ENCODE measurements at places on chromosomes 12 and 14.

- DNase-seq, result no peak
Observed at GRCh38 chr12:43951286-43951685, 115.4 kb downstream of the TMEM117 start.

- no peak for DNase-seq
Observed at GRCh38 chr14:23638414-23639047, 2.4 kb downstream of the DHRS2 start.

DNA sequence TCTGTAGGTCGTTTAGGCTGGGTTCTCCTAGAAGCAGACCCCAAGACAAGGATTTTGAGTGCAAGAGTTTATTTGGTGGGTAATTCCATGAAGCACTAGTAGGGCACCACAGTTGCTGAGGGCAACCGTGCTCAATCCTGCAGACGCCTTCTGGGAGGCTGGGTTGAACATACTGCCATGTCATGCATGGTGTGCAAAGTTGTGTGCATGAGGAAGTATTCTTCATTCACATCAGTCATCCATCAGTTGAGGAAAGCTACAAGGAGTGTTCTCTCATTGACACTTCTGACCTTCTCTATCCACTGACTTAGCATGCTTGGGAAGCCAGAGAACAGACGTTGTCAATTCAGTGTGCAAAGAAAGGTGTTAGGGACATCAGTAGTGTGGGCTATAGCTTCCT is 179.2 kb downstream of the PTPN11 start:
- no peak for DNase-seq

DNA sequence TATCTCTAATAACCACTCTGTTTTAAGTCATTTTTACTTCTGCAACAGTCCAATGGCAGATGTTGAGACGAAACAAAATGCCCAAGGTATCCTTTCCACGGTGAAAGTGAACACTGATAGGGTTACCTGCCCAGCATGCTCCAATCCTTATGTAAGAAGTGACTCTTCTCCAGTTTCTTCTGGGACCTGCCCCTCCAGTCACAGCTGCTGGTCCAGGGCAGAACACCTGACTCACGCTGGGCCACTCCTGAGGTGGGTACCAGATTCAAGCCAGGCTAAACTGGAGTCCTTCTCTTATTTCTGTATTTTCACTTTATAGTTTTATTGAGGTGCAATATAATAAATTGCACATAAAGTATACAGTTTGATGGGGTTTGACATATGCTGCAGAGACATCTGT is 16.7 kb downstream of the NT5DC3 start:
- no peak for DNase-seq

DNA sequence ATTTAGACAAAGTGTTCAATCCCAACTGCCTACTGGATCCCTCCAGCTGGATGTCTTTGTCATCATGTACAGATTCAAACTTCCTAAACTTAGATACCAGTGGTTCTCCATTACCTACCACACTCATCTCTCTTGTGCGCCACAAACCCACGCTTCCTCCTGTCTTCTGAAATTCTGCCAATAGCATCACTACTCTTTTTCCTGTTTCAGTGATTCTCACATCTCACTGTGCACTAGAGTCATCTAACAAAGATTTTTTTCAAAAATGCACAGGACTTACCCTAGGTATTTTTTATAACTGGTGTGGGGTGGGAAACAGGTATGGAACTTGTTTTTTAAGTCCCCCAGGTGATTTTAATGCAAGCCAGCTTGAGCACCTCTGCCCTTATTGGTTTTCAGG is 5.9 kb downstream of the PSMB5 start:
- DNase-seq, result no peak

DNA sequence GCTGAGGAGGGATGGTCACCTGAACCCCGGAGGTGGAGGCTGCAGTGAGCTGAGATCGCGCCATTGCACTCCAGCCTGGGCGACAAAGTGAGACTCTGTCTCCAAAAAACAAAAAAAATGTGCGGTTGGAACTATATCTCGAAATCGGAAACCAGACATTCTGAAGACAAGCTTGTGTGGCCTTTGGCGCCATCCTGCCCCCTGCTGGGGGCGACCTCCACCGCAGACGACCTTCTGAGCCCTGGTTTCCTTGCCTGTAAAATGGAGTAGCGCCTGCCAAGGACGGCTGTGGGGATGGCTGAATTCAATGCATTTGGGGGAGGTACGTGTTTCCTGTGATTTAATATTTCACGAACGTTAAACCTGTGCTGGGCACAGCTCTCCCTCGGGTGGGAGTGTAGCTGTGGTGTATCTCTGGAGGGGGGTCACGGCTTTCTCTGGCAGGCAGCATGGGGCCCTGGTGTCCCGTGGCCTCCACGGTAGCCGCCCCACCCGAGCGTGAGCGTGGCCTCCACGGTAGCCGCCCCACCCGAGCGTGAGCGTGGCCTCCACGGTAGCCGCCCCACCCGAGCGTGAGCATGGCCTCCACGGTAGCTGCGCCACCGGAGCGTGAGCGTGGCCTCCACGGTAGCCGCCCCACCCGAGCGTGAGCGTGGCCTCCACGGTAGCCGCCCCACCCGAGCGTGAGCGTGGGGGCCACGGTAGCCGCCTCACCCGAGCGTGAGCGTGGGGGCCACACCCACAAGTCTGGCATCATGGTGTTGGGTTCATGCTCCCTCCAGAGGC is 55.3 kb downstream of the LRCOL1 start:
- DNase-seq, result no peak

DNA sequence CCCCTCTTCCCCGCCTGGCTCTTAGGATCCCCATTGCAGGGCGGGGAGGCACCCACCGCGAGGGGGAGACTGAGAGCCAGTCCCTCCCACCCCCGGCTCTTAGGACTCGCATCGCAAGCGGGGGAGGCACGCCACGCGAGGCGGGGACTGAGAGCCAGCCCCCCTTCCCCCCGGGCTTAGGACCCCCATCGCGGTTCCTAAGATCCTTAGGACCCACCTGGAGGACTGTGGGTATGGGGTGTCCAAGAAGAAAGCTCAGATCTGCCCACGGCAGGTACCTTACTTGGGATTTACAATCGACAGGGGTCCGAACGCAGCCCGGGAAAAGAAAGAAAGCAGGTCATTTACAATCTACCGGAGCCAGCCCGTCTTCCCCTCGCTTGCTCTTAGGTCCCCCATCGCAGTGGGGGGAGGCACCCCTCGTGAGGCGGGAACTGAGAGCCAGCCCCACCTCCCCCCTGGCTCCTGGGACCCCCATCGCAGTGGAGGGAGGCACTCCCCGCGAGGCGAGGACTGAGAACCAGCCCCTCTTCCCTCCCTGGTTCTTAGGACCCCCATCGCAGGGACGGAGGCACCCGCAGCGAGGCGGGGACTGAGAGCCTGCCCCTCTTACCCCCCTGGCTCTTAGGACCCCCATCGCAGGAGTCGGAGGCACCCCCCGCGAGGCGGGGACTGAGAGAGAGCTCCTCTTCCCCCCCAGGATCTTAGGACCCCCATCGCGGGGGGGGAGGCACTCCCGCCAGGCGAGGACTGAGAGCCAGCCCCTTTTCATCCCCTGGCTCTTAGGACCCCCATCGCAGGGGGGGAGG is 43.7 kb downstream of the DDX11 start:
- no peak for DNase-seq
